ENCODE measurements at places on chromosomes 1 and 21.

DNA sequence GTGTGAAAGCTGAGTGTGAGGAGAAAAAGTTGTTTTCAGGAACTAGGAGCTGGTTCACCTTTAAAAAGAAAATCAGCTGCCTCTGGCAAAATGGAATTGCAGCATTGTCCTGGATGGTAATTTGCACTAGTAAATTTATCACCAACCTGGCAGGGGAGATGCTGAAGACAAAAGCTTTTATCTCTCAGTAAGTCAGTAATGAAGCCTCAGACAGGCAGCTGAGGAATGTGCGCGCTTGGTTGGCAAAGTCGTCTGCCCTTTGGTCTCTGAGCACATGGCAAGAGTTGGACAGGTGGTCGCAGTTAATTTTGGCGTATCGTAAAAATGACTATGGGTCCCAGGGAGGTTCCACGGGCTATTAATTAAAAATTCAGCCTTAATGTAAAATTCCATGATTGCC is 131.9 kb downstream of the BACH1 start:
- DNase-seq, result no peak

GRCh38 chr1:22164841-22165808 is 22.2 kb upstream of the WNT4 start:
- no peak for DNase-seq

DNA sequence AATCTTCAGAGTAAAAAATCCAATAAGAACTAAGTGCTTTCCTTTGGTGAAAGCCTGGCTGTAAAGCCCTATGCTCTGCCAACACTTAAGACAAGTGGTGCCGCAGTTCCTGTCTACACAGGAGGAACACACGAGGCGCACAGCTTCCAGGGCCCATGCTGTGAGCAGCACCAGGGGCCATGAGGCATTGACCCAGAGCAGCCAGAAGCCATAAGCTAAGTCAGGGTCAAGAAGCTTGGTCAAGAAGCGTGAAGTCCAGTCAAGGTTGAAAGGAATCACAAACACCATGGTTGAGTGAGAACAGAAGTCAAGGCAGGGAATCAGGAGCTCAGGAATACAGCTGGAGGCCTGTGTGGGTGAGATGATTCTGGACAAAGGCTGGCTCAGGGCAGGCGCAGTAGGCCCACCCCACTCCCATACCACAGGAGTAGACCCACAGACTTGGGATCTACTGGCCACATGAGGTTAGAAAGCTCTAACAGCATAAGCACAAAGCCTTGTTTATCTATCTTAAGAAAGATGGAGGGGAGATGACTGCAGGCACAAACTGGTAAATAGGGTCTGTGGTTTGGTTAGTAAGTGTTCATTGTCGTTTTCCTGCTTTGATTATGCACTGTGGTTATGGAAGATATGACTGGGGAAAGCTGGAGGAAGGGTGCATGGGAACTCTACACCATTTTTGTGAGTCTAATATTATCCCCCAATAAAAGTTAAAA is 42.9 kb upstream of the RCAN3 start:
- no peak for DNase-seq

DNA sequence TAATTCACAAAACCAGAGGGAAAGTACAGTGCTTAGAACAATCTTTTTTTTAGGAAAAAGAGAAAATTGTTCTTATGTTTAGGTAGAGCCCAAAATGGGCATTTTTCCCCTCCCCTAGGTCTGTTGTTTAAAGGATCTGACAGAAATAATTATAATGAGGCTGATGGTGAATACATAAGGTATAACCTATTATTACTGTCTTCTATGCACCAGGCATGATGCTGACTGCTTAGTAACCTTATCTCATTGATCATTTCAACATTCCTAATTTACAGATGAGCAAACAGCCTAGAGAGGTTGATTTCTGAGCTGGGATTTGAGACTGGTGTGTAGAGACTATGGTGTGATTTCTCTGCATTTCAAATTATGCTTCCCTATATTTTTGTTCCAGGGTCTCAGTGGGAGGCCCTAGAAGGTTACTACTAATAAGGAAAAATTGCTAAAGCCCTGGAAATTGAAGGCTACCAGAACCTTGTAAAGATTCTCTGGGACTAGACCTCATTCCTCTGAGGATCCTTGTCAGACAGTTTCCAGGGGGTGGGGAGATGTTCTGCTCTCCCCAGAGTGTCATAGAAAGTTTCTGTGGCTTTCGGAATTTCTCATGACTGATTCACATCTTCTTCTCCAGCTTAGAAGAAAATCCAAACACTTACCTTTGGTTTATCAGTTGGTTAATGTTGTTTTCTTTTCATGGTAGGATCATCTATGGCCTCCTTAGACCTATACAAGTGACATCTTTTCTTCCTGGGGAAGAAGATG is 44.9 kb downstream of the ROR1 start:
- DNase-seq, result no peak

DNA sequence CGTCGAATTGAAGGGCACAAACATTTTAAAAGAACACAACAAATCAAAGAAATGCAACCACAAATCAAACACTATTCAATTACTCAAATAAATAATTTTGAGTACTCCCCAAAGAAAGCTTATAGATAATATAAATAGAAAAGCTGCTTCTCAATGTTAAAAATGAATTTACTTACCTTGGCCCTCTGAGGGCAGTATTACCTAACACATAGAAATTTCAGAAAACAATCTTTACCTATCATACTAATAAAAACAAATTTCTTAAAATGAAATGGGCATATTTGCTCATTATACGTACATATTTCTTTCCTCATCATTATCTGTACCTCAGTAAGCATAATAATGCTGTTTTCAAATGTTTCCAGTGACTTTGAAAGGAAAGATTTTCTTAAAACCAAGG is 141.8 kb downstream of the AKT3 start:
- DNase-seq, result no peak

GRCh38 chr1:232302376-232303221 is 327.3 kb downstream of the SIPA1L2 start:
- no peak for DNase-seq

DNA sequence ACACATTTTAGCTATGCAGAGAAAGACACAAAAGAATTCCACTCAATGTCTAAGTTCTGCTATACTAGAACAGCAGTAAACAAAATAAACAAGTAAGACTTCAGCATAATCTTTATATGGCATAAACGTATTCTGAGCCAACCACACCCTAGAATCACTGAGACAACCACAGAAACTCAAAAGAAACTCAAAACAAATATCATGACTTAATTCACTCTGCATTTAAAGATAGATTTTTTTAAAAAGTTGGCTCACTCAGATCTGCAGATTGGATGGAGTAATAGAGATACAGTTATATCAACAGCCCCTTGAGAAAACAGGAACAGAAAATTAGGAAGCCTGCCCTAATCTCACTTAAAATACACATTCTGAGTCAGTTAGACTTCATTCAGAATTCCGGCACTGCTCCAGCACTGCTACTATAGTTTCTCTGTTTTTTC is 95.0 kb downstream of the COL24A1 start:
- DNase-seq, result no peak

- DNase-seq, result no peak
Measured at GRCh38 chr1:101278845-101279244, 42.0 kb downstream of the S1PR1 start.

GRCh38 chr1:183360473-183360872 is 57.7 kb downstream of the NMNAT2 start:
- DNase-seq, result no peak

- no peak for DNase-seq
Measured at GRCh38 chr21:44010429-44010828, 1.7 kb upstream of the TRAPPC10 start.

DNA sequence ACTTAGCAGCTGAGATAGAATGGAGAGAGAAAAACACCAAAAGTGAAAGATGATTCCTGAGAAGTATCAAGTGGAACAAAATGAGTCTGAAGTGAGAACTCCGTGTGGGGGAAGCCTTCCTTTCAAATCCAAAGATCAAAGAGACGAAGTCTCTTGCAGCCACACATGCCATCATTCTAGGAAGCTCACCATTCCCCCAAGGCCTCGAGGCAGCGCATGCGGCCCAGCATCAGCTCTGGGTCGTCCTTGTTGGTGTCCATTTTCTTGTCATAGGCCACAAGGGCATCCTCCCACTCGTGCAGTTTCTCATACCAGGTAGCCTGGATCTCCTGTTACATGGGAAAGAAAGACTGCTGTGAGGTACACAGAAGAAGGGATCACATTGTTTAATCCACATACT is 32.2 kb upstream of the ANGPTL7 start:
- no peak for DNase-seq

GRCh38 chr1:151475175-151475574 is 15.9 kb upstream of the POGZ start:
- DNase-seq, result no peak

GRCh38 chr1:92709738-92710137 is 75.2 kb downstream of the EVI5 start:
- DNase-seq, result no peak

GRCh38 chr21:24023936-24024335 is 1583.3 kb downstream of the MRPL39 start:
- no peak for DNase-seq

- DNase-seq, result no peak
Measured at GRCh38 chr21:15079269-15079668, 14.5 kb upstream of the NRIP1 start.

- no peak for DNase-seq
Measured at GRCh38 chr1:171636141-171636540, 14.1 kb downstream of the MYOCOS start.

DNA sequence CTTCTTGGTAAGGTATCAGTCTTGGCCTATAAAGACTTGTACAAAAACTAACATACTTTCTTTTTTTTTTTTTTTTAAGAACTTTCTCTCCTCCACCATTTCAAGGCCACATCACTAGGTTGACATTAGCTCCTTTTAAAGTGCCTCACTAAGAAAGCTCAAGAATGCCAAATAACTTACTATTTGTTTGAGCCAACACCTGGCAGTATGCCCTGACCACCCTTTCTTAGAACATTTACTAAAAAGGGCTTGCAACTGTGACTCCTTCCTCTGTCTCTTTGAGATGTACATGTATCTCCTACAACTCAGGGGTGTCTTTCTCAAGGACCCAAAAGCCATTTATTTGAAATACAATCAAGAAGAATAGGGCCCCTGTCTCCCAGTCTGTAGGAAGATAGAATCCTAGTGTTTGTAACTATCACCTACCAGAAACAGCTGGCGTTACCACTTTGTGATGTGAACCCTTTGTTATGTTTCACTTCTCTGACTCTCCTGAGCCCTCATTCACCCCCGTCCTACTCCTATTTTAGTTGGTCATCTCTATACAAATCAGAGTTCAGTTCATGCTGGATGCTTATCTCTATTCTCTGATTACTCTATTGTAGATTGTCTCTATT is 12.2 kb upstream of the SAMD13 start:
- no peak for DNase-seq

DNA sequence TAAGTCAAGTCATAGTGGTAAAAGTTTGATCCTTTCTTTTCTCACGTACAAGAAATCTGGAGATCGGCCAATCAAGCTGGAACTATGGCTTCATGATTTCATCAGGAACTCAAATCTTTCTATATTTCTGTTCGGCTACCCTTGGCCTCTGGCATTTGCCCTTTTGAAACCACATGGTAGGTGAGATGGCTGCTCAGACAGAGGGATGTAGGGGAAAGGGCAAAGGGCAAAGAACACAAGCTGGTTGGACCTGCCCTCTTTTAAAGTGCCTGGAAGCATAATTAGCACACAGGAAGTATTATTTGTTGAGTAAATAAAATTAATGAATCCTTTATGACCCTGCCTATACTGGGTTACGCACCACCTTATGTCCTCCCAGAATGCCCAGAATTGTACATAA is 11.5 kb upstream of the RGS1 start:
- DNase-seq, result no peak

DNA sequence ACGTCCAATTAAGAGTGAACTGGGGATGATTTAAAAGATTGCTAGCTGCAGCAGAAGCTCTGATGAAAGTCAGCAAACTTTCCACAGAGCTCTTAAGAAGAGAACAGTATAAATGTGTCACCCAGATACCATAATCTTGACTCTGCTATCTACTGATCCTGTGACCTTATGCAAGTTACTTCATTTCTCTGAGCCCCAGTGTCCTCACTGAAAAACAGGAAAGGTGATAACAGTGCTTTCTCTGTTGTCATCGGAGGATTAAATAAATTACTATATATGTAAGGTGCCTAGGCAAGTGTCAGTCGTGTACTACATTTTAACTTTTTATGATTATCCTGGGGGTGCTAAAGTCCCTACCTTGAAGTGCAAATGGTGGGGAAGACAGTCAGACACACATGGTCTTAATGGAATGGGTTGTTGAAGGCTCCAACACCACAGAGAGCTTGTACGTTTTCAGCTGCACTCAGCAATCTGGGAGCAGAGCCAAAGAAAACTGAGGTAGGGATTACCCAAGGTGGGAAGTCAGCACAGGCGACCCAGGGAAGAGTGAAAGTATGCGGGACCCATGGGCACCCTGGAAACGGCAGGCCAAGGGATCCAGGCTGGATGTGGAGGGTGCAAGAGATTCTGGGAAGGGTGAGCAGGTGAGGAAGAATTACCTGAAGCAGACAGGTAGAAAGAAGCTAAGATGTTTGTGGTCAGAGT is 82.8 kb downstream of the DTL start:
- no peak for DNase-seq

DNA sequence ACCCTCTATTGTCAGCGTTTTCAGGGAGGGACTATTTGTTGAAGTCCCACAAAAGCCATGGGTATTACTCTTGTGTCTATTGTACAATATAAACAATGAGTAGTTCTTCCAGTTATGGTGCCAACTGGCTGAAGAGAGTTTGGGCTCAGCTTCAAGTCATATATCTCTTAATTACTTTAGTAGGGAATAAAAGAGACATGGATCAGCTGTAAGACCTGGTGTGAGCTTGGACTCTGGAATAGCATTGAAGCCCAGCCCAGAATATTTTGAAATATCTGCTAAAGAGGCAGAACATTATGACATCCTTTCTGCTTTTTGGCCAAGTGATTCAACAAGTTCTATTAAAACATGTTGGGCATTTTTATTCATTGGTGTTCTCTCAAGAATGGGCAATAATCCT is 224.9 kb downstream of the BACH1 start:
- DNase-seq, result no peak

DNA sequence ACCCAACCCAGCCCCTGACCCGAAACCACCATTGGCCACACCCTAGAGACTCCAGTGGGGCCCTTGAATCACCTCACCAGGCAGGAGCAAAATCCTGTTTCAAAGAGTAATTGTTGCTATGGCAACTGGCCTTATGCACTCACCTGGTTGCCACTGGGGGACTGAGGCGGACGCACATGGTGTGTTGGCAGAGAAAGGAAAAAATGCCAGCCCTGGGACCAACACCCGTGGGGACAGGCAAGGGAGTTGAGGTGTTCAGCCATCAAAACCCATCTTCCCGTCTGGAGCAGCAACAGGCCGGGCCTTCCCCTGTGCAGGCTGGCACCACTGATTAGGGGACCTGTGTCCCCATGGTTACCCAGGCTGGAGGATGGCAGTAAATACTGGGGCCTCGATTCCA is 395.8 kb upstream of the VAMP3 start:
- no peak for DNase-seq

GRCh38 chr1:147717706-147718097 is 42.7 kb downstream of the GJA5 start:
- DNase-seq, result no peak

DNA sequence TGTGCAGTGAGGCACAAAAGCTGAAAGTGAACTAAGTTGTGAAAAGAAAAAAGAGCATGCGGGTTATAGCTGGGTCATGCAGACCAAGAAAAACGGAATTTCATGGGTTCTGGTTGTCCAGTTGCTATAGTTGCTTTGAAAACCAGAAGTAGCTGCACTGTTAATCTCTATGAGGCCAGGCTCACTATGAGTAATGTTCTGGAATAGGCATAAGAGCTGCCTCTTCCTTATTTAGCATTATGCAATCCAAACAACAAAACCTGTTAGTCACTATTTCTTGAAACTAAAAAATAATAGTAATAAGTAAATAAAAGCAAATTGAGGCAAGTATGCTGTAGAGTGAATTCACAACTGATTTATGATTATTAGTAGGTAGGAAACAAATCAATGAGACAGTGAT is 1383.7 kb downstream of the MRPL39 start:
- no peak for DNase-seq
